ENCODE measurements at places on chromosomes 16 and 17.
A peak's percentile ranks its signal among the peaks of the same experiment; 100 is the strongest.

DNA sequence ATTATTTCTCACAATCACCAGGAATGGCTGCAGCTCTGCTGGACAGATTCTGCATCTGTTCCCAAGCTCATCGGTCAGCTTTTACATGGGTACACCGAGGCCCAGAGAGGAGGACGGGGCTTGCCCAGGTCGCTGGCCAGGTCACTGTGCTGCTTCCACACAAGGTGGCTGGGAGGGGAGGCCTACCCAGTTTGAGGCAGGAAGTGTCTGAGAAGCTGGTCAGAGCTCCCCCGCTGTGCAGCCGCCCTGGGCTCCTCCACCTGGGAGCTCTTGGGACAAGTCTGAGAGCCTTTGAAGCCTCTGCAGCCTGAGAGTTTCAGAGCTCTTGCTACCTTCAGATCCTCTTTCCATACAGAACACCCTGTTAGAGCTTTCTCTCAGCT is 143.3 kb downstream of the CLEC16A start:
- no peak for DNase-seq

DNA sequence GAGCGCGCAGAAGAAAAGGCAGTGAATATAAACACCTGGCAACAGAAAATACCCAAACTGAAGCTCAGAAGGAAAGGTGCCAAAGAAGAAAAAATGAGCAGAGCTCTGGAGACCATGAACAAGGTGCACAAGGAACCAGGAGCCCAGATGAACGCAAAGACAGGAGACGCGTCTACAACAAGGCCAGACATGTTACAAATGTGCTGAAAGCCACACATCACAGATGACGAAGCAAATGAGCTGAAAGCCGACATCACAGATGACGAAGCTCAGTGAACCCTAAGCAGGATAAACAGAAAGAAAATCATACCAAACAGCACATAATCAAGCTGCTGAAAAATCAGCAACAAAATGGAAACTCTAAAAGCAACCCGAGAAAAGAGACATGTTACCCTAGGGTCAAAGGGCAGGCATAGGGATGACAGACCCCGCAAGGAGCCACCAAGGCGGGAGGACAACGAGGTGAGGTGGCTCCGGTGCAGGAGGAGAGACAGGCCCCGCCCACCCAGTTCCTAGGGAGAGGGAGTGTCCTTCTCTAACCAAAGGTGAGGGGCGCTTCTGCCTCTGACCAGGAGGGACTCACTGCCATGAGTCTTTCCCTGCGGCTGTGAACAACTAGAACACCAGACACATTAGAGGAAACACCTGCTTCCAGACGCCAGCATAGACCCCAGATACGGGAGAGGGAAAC is 39.1 kb downstream of the CCDC57 start:
- DNase-seq, result no peak

GRCh38 chr17:48427598-48427997 is 2.4 kb downstream of the SKAP1 start:
- DNase-seq, result peak; percentile 32

- DNase-seq, result no peak
Measured at GRCh38 chr17:81952792-81953228, 5.8 kb upstream of the MYADML2 start.

DNA sequence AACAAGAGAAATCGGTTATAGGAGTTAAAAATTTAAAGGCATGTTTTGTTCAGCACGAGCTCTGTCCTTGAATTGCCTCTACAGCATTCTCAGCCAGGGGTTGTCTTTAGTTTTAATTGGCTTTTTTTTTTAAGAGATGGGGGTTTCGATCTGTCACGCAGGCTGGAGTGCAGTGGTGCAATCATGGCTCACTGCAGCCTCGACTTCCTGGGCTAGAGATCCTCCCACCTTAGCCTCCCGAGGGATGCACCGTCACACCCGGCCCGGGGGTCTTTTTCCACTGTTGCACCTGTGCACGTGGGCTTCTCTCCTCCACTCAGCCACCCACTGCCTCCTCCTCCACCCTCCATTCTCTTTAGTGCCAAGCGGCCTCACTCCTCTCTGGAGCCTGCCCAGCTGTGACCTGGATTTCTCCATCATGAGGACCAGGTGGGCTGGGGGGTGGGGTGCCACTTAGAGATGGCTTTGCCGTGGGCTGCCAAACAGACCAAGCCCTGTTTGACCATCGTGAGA is 106.8 kb upstream of the SEC14L1 start:
- no peak for DNase-seq

DNA sequence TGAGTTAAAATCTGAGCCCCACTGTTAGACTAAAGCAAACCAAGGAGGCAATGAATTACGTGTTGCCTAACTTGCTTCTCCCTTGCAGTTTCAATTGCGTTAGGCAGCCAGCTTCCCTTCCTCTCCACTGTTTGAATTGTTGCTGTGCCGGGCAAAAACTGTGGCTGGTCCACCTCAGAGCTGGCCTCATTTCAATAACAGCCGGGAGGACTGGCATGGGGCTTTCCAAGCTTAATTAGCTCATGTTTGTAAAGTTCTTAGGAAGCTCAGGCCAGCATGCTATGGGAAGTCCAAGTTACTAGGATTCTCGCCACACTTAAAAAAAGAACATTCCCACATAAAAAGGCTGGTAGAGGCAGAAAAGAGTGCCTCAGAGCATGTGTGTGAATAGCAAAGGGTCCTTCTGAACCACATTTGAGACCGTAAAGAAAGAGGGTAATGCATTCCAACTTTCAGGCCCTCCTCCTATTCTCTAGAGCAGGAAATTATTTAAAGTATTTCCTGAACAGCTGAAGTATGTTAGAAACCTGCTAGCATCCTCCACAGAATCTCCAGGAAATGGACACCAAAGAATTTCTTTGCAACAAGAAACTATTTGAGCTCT is 79.0 kb upstream of the SMURF2 start:
- no peak for DNase-seq

GRCh38 chr17:42286411-42287221 is 1.7 kb upstream of the STAT5A start:
- no peak for DNase-seq

All from activated CD8-positive, alpha-beta memory T cell treated with anti-CD3 and anti-CD28 coated beads for 1 hour (primary cell).